ENCODE measurements at places on chromosomes 11 and 22.

DNA sequence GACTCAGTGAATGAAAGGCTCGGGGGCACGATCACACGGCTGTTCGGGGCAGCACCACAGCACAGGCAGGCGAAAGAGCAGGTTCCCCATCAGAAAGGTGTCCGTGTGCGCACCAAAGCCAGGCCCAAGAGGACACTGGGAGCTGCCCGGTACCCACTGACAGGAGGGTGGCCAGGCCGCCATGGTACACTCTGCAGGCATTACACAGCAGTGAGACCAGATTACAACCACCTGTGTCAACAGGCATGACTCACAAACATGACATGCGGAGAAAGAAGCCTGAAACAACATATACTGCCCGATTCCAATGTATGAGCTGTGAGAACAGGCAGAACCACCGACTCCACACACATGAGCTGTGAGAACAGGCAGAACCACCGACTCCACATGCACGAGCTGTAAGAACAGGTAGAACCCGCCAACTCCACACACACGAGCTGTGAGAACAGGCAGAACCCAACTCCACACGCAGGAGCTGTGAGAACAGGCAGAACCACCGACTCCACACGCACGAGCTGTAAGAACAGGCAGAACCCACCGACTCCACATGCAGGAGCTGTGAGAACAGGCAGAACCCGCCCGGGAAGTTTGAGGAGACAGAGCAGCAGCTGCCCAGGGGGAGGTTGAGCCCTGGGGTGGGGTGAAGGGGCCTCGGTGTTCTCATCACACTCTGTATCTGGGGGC lies 32.6 kb downstream of the KIAA0930 start:
- DNase-seq, result no peak

DNA sequence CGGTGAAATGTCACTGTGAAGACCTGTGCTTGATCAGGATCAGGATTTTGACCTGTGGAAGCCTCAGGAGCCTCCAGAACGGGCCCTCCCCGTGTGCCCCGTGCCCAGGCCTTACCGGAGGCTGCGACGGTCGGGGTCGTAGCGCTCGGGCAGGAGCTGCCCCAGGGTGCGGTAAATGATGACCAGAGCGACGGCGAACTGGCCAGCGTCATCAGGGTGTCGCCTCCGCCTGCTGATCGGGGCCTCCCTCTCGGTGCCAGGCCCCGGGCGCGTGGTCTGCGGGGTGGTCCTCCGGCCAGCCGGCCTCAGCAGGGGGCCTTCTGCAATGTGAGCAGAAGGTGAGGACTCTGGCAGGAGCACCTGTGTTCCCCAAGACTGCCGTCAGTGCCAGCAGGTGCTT lies 46.2 kb downstream of the TRMU start:
- no peak for DNase-seq

DNA sequence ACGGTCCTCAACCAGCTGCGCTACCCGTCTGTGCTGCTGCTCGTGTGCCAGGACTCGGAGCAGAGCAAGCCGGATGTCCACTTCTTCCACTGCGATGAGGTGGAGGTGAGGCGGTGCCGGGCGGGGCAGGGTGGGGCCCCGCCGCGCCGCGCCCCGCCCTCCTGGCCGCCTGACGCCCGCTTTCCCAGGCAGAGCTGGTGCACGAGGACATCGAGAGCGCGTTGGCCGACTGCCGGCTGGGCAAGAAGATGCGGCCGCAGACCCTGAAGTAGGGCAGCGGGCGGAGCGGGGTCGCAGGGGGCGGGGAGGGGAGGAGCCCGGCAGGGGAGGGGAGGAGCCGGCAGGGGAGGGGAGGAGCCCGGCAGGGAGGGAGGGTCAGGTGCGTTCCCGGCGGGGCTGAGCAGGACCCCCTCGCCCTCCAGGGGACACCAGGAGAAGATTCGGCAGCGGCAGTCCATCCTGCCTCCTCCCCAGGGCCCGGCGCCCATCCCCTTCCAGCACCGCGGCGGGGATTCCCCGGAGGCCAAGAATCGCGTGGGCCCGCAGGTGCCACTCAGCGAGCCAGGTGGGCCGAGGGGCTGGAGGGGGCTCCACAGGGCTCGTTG lies 14.7 kb downstream of the EPS8L2 start:
- no peak for DNase-seq

GRCh38 chr11:38824573-38824972 lies 2226.5 kb upstream of the RAG2 start:
- no peak for DNase-seq

GRCh38 chr11:92225125-92225567 lies 528 bp downstream of the FAT3 start:
- no peak for DNase-seq

DNA sequence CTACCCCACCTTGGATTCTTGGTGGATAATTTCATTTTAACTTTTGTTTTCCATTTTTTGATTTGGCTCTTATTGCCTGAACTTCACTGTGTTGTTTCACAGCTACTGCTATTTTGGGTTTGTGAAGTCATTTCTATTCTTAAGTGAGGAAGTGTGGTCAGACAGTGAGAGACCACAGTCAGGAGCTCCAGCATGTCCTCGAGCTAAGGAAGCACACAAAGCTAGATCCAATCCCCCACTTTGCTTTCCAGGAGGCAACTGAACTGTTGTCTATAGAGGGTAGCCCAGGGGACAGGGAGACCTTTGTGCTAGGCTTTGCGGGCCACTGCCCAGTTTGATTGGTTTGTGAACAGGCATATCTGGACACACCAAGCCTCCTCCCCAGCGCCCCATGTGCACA lies 251.8 kb upstream of the KIRREL3 start:
- DNase-seq, result no peak

DNA sequence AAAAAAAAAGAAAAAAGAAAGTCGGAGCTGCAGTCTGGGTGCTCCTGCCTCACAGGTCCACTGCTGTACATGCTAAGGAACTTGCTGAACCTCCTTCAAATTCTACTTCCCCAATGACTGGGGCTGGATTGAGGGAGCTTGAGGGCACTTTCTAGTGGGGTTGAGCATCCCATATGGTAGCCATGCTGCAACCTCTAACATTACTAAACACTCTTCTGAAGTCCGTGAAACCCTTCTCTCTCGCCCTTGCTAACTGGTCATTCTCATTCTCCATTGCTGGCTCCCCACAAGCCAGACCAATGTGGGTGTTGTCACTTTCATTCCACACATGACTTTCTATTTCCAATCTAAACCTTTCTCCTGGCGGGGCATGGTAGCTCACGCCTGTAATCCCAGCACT lies 1.2 kb downstream of the ESS2 start:
- no peak for DNase-seq

DNA sequence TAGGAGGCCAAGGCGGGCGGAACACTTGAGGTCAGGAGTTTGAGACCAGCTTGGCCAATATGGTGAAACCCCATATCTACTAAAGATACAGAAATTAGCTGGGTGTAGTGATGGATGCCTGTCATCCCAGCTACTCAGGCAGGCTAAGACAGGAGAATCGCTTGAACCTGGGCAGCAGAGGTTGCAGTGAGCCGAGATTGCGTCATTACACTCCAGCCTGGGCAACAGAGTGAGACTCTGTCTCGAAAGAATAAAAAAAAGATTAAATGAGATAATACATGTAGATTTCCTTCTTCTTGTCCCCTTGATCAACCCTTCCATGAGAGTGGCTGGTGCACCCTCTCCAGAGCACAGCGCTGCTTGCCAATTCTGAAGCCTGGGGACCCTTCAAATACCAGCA lies 106.9 kb downstream of the ST3GAL4 start:
- no peak for DNase-seq

- peak; percentile 75 for DNase-seq
Observed at GRCh38 chr22:50620593-50621355, 7.2 kb downstream of the ARSA start.

DNA sequence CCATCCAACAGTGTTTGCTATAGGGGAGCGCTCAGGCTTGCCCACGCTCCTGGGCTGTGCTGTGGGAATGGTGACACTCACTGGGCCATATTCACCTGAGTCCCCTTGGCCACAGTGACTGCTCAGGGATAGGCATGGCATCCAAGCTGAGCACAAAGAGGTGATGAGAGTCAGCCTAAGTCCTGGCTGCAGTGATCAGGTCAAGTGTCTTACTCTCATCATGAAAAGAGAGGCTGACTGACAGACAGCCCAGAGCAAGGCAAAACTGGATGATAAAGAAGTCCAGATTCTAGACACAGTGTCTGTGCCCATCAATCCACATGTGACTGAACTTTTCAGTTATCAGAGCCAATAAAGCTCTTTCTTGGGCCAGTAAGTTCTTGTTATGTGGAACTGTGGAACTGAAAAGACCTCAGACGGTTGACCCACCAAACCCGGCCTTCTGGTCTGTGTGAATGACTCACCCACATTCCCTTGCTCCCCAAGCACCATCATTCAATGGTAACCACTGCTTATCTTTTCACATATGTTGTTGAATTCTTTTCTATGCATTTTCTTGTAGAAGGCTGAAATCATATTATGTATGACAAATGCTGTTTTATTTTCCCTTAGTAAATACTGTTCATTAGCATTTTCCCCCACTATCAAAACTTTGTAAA lies 43.2 kb upstream of the YPEL1 start:
- DNase-seq, result no peak

GRCh38 chr22:49214976-49215375 lies 612.7 kb downstream of the BRD1 start:
- no peak for DNase-seq

DNA sequence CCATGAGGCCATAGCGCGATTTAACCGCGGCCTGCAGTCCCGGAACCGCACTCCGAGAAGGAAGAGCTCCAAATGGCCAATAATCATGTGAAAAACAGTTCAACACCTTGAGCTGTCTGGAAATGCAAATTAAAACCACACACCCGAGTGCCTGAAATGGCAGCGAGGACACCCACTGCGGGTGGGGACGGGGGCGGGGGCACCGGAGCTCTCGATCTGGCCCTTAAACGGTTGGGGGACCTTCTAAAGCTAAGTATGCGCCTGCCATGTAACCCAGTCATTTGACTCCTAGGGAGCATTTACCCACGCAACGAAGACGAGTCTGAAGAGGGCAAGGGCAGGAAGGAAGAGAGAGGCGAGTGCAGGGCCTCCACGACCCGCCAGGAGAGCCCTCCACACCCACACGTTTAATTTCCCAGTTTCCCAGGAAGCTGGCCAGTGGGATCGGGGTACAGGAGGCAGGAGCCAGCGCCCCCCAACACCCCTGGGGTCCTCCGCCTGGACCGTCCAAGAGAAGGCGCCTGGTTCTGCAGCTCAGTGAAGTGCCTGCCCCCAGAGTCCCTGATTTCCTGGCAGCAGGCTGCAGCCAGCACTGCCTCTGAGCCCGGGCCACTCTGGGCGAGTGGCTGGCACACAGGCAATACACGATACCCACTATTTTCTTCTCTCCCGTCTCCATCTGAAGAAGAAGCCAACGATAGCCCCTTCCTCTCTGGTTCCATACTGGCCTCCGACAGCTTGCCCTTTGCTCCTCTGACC lies 1.7 kb downstream of the TTLL8 start:
- DNase-seq, result no peak

GRCh38 chr22:48800036-48800885 lies 1027.4 kb downstream of the BRD1 start:
- no peak for DNase-seq

GRCh38 chr11:65887723-65888162 lies 528 bp downstream of the FIBP start:
- no peak for DNase-seq

GRCh38 chr22:36904260-36904880 lies 9.1 kb upstream of the CSF2RB start:
- DNase-seq, result no peak

DNA sequence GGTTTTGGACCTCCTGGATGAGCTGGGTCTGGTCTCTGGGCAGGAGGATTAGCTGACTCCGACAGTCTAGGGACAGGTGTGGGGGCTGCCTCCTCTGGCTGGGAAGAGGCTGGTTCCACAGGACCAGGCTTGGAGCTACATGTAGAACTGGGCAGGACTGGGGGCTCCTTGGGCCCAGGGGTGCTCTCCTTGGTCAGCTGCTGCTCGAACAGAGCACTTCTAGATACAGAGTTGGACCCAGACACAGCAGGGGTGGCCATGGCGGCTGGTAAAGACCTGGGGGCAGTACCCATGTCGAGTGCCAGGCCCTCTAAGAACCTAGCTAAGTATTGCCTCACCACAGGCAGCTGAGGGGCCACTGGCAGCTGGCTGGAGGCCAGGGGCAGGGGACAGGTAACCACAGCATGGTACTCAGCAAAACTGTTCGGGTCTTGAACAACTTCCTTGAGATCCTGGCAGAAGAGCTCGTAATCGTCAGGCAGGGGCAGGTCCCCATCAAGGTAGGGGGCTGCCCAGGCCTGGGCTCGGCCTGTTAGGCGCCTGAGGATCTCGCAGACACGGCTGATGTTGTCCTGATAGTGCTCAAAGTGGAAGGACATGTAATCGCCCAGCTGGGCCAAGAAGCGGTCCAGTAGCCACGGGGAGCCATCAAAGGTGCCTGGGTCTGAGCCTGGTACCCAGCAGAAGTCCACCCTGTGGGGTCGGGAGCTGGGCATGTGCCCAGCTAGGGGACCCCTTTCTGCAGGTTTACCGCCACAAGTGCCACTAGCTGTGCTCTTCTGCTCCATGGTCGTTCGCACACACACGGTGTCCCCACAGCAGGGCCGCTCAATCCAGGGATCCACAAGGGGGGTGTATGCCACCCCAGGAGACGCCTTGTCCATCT lies 3.1 kb downstream of the GNB1L start:
- DNase-seq, result no peak

DNA sequence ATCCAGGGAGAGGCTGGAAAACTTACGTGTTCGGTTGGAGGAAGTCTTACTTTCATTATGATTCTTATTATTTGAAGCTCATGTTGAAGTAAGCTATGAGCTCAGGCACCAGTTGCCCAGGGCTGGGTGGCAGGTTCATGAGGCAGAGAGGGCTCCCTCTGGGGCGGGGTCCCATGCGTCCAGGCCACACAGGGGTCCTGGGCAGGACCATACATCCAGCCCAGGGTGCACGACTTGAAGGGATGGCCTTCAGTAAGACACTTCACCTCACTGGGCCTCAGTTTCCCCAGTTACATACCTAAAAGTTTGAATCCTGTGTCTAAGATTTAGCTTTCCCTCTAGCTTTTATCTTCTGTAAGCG lies 107.3 kb upstream of the B3GAT1 start:
- DNase-seq, result no peak

- DNase-seq, result no peak
Observed at GRCh38 chr11:86669424-86669823, 3.0 kb downstream of the ME3 start.

DNA sequence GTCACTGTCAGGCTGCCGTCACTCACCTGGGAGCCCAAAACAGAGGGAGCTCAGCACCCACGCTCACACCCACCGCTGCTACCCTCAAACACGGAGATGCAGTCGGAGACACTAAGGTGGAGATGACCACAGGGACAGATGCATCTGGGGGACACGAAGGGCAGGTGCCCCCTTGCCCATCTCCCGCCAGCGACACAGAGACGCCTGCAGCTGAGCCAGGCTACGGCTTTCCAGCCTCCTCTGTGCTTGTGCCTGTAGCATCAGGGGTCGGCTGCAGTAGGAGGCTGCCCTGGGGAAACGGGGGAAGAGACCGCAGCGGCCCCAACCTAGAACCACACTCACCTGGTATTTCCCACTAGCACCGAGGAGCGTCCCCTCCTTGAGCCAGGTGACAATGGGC lies 19.3 kb downstream of the IGSF9B start:
- DNase-seq, result no peak

Measured in activated T-helper 1 cell treated with anti-CD3 and anti-CD28 coated beads, Interleukin-2, amount 50 U/mL, for 16 hours (primary cell).